SK-N-SH (cell line): ENCODE measurements at places on chromosomes 11 and 22.

DNA sequence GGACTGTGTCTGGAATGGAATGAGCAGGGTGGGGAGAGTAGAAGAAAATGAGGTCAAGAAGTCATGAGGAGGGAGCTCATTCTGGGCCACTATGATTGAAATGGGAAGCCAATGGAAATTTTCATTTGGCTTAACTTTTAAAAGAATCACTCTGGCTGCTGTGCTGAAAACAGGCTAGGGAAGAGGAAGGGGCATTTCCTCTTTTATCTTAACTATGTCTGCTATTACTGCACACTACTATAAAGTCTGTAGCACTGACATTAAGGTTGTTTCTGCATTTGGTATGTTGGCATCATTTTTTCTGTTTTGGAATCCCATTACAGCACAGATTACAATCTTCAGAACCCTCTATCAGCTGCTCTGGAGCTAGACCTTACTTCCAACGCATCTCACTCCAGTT lies 8.2 kb downstream of the PATL1 start:
- no peaks in the 10 kb centered on the region for H3K4me1 ChIP-seq
- peaks cover 82% of the 10 kb centered on the region for H3K36me3 ChIP-seq
- H3K4me3 ChIP-seq = no peak overlapping the region
- DNase-seq = no peak
- H3K27me3 ChIP-seq = no peaks in the 10 kb centered on the region

GRCh38 chr11:108926171-108926840 lies 261.4 kb downstream of the DDX10 start:
- no peaks in the 10 kb centered on the region for H3K27me3 ChIP-seq
- no peaks in the 10 kb centered on the region; the same call in none of the 2 replicates for H3K4me1 ChIP-seq
- DNase-seq = no peak
- no peak overlapping the region for H3K4me3 ChIP-seq
- H3K27ac ChIP-seq = no peak overlapping the region
- H3K36me3 ChIP-seq = no peaks in the 10 kb centered on the region

DNA sequence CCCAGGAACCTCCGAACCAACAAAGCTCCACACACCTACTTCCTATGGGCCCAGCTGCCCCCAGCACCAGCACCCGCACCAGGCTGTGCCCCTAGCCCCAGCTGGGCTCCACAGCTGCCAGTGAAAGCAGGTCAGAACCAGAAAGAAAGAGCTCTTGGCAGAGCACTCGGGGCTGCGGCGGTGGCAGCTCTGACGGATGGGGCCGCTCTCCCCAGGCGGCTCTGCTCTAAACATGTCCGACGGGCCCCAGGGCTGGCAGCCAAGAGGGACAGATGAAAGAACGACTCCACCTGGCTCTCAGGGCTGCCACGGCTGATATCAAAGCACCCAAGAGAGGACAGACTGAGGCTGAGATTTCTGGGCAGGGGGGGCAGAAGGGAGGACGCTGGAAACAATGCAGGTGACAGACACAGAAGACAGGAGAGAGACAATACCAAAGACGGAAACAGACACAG lies 25.7 kb downstream of the LRFN4 start:
- H3K27ac ChIP-seq = peak overlapping the region; percentile 48
- H3K36me3 ChIP-seq = no peaks in the 10 kb centered on the region
- no peak for DNase-seq
- peaks cover 4% of the 10 kb centered on the region; the same call in 1 of the 2 replicates for H3K4me1 ChIP-seq

DNA sequence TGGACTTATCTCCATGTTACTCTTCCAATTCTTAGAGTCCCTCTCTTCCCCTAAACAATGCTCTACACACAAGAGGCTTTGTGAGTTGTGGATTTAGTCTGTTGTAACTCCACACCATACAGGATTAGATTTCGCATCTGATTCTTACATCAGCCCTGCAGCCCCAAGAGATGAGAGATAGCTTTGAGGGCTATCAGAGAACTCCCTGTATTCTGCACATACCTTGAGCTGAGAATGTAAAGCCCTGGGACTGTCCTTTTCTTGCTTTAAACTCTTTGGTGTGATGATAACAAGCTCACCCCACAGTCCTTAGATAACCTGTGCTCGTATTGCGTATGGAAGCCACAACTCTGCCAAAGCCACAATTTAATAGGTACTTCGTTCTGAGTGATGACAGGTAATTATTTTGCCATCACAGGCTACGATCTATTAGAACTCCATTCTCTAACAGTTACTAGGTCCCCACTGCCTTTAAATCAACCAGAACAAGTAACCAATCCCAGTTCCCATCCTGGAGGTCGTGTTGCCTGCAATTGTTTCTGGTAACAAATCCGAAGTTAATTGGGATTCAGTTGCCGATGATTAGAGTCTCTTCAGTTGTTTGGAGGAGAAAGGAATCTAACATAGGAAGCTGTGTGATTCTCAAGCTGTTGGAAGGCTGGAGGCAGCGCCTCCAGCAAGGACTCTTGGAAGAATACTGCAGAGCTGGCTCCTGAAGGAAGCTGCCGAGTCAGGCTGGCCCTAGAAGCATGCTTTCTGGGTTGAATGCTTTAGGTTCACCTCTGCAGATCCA lies 1.3 kb upstream of the PARVG start:
- H3K36me3 ChIP-seq = no peaks in the 10 kb centered on the region
- H3K4me1 ChIP-seq = no peaks in the 10 kb centered on the region; the same call in 1 of the 2 replicates
- DNase-seq = no peak
- no peaks in the 10 kb centered on the region for H3K27me3 ChIP-seq
- H3K27ac ChIP-seq = no peak overlapping the region

- peak; percentile 28 for DNase-seq
- H3K4me3 ChIP-seq = no peak overlapping the region
- H3K4me1 ChIP-seq = peaks cover 12% of the 10 kb centered on the region; the same call in 1 of the 2 replicates
- H3K27me3 ChIP-seq = no peaks in the 10 kb centered on the region
- no peaks in the 10 kb centered on the region for H3K36me3 ChIP-seq
These were observed 566.4 kb downstream of the METTL15 start for GRCh38 chr11:28674433-28675103.

DNA sequence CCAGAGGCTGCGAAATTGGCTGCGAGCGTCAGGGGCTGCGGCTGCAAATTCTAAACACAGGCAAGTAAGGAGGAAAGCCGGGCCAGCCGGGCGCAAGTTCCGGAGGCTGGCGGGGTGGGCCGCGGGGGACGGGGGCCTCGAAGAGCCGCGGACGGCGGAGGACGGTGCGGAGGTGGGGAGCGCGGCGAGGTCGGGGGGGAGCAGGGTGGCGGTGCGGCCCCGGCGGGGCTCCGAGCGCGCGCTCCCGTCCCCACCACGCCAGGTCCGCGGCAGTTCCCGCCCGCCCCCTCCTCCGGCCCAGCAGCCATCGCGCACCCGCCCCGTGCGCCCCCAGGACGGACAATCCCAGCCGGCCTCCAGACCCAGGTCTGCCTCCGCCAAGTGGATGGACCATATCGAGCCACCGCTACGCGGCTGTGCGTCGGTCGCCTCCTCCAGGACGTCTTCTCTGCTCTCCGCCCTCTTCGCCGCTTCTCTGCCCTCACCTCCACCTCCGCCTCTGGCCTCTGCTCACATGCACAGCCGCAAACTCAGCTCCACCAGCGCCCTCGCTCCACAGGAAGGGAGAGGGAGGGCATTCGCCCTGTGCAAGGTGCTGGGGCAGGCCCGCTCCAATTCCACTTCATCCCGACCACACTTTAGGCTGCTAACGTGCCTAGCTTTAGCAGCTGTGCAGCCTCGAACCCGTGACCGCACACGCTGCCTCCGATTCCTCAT lies 7.2 kb downstream of the ELFN2 start:
- no peak overlapping the region for H3K27ac ChIP-seq
- peak; percentile 84 for DNase-seq
- H3K4me1 ChIP-seq = peaks cover 4% of the 10 kb centered on the region; the same call in 1 of the 2 replicates
- no peaks in the 10 kb centered on the region for H3K36me3 ChIP-seq

- H3K27ac ChIP-seq = no peak overlapping the region
- peaks cover 6% of the 10 kb centered on the region for H3K4me1 ChIP-seq
- no peak for DNase-seq
- no peak overlapping the region for H3K4me3 ChIP-seq
- H3K36me3 ChIP-seq = no peaks in the 10 kb centered on the region
These were observed 6.6 kb upstream of the RPS6KA4 start for GRCh38 chr11:64352099-64352994.

- no peak overlapping the region for H3K4me3 ChIP-seq
- H3K27ac ChIP-seq = no peak overlapping the region
- no peak for DNase-seq
- H3K4me1 ChIP-seq = peaks cover 21% of the 10 kb centered on the region
These were observed 45.1 kb downstream of the PTPRJ start for GRCh38 chr11:48025293-48025983.

DNA sequence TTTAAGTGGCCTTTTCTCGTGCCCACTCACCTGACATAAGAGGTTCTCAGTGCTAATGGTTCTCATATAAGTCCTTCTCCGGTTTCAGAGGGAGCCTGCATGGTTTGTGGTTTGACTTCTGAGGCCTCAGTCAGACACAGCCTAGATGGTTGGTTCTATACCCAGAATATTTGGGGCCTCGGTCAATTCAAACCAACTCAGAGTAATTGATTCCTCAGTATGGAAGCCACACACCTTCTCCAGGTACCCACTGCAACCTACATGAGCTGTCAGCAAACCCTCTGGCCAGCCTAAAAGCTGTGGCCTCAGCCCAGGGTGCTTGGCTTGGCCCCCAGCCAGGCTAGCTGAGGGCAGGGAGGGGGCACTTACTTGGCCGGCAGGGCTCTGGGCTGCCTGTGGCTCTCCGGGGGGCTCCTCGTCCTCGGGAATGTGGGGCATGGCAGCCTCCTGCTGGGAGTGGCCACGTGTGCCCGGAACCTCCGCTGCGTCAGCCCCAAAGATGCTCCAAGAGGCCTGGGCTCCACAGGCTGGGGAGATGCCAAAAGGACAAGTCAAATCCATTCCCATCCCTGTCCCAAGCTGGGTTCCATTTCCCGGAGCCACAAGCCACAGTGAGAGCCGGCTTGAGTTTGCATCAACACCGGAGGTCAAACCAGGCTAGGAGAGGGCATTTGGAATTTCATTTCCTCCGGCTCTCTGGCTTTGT lies 41.7 kb downstream of the IRAG1 start:
- H3K27ac ChIP-seq = no peak overlapping the region
- peaks cover 2% of the 10 kb centered on the region; the same call in 1 of the 2 replicates for H3K4me1 ChIP-seq
- no peak overlapping the region for H3K4me3 ChIP-seq
- no peak for DNase-seq

DNA sequence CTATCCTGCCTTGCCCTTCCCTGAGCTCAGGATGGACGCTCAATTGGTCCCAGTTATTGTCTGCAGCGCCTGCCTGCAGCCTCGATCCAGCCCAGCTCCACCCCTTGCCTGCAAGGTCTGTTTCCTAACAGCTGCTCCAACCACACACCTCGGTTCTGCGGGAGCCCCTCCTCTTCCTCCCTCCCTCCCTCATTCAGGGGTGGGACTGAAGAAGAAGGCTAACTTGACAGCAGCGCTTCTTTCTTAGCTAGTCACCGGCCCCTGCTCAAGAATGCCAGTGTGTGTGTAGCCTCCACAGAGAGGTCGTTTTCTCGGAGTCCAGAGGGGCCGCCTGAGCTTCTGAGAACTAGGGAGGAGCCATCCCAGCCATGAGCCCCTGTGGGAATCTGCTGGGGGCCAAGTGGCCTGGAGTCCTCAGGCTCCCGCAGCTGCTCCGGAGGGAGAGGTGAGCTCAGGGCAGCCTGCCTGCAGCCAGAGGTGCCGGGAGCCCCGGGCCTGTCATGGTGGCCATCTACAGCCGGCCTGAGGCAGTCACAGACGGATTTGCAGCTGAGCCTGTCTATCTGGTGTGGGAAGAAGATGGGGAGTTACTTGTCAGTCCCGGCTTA lies 36.1 kb downstream of the LIMK2 start:
- DNase-seq = peak; percentile 85
- H3K27me3 ChIP-seq = no peaks in the 10 kb centered on the region
- H3K27ac ChIP-seq = peak overlapping the region; percentile 61
- H3K4me3 ChIP-seq = peak overlapping the region; percentile 73
- H3K4me1 ChIP-seq = peaks cover 63% of the 10 kb centered on the region
